ENCODE measurements at places on chromosomes 7 and 10.

DNA sequence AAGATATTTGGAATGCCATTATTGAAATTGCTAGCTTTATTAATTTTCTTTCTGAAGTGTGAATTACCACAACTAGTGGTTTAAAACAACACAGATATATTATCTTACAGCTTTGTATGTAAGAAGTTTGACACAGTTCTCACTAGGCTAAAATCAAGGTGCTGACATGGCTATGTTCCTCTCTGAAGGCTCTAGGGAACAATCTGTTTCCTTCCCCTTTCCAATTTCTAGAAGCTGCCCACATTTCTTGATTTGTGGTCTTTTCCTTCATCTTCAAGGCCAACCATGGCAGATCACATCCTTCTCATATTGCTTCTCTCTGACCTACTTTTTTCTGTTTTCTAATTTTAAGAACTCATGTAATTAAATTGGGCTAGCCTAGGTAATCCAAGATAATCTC, 43.3 kb upstream of the SLC26A3 start:
- no peak for DNase-seq

- DNase-seq, result no peak
Measured at GRCh38 chr7:94483843-94484242, 25.8 kb upstream of the CASD1 start.

GRCh38 chr7:73304071-73304470, 4.6 kb downstream of the NSUN5 start:
- DNase-seq, result no peak

GRCh38 chr7:20577441-20578071, 37.9 kb upstream of the ABCB5 start:
- DNase-seq, result no peak

DNA sequence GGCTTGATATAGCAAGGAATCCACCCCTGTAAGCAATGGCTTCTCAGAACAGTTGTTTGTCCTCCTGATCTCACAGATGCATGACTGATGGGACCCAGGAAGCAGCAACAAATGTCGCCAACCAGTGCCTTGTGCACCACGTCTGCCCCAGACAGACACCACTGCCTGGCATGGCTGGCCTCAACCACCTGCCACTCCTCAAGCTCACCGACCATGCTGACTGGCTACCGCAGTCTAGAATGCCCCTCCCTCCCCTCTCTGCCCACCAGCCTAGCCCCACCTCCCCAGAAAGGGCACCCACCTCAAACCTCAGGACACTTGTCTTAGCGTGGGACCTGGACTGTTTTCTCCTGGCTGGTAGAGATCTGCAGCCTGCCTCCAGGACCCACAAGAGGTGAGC, 24.0 kb downstream of the LRRC20 start:
- DNase-seq, result no peak

- DNase-seq, result no peak
Measured at GRCh38 chr7:82348251-82348650, 95.3 kb downstream of the CACNA2D1 start.

DNA sequence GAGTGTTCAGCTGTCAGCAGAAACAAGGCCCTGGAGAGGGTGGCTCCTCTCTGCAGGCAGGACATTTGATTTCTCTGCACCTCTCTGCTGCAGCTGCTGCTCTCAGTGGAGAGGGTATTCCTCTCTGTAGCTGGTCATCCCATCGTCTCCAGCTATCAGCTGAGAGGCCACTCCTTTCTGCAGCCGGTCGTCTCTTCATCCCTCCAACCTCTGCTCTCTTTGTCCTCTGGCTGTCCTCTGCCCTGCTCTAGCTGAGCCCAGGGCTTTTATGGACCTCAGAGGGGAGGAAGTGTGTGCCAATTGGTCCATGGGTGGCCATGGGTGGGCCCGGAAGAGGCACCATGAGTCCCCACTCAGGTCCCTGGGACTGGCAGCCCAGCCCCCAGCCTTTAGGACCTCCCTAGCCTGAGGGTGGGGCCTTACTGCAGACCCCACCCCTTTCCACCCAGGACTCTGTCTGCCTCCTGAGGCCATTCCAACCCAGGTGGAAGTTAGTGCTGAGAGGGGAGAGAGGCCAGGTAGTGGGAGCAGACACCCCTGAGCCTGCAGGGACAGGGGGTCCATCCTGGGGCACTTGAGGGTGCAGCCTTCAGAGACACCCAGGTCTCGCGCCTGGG, 26.2 kb upstream of the CDCA7L start:
- DNase-seq, result no peak

GRCh38 chr7:33578166-33578565, 327.2 kb upstream of the BMPER start:
- DNase-seq, result no peak

DNA sequence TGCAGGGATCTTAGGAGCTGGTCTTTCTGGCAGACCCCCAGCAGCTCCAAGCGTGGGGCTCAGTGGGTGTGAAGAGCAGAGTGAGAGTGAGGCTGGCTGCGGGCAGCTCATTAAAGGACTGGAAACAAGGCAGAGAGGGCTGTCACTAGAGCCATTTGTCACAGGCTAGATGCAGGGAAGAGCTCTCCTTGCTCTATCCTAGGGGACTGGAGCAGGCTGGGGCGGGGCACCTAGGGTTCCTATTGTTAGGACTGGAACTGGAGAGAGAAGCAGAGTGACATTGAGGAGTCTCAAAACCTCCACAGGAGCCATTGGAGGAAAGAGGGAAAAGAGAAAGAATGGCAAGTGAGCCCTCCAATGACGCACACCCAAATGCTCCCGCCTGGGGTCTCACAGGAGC, 772 bp upstream of the DDC start:
- no peak for DNase-seq

DNA sequence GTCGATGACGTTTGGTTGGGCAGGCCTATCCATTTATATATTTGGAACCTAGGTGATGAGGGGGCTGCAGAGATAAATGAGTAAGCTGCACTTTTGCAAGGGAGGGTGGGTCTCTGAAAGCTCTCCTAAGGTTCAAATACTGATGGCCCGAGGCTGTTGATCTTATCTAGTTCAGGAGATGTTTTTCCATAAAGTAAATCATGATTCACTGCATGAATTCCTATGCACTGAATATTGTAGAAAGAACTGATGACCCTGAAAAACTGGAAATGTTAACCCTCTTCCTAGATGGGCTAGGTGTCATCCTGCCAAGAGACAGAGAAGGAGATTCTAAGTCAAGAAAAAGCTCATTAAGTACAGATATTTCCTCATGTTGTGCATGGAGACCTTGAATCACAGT, 459.9 kb downstream of the PLXNA4 start:
- peak; percentile 19 for DNase-seq

- DNase-seq, result peak; percentile 19
Measured at GRCh38 chr7:27210441-27211083, 10.7 kb upstream of the HOXA13 start.

GRCh38 chr7:158490171-158490782, 97.3 kb downstream of the PTPRN2 start:
- no peak for DNase-seq

- no peak for DNase-seq
Measured at GRCh38 chr7:43735403-43735801, 6.1 kb upstream of the COA1 start.
